ENCODE measurements at places on chromosomes 2 and 18.

GRCh38 chr2:222651718-222652418 is 4.0 kb downstream of the FARSB start:
- DNase-seq = no peak

DNA sequence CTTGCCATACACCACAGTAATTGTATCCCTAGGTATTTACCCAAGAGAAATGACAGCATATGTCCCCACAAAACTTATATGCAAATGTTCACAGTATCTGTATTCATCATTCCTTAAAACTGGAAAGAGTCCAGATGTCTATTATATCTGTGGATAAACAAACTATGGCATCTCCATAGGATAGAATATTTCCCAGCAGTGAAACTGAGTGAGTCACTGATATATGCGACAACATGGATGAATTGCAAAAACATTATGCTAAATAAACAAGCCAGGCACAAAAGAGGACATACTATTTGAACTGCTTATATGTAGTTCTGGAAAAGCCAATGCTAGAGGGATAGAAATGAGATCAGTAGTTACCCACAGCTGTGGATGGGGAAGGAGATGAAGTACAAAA is 359.4 kb upstream of the DSEL start:
- DNase-seq = no peak

- no peak for DNase-seq
Measured at GRCh38 chr2:219071131-219071816, 10.6 kb upstream of the IHH start.

DNA sequence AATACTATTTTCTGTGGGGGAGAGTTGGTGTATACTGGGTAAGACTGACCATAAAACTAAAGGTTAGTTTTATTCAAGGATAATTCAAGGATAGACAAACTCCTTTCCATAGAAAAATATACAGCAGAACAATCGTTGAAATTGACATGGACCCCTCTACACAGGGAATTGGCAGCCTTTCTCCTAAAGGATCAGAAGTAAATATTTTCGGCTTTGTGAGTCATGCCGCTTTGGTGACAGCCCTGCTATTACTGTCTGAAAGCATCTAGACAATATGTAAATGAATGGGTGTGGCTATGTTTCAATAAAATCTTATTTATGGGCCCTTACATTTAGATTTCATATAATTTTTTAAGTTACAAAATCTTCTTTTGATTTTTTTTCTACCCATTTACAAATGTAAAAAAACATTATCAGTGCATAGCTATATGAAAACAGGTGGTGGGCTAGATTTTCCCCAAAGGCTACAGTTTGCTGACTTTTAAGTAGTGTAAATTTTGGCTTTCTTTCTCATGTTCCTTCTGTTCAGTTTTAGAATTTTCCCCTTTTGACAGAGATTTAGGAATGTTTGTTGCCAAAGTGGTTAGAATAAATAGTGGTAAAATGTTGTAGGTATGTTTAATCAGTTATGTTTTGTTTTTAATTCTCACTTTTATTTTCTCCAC is 270.6 kb downstream of the DCC start:
- no peak for DNase-seq

DNA sequence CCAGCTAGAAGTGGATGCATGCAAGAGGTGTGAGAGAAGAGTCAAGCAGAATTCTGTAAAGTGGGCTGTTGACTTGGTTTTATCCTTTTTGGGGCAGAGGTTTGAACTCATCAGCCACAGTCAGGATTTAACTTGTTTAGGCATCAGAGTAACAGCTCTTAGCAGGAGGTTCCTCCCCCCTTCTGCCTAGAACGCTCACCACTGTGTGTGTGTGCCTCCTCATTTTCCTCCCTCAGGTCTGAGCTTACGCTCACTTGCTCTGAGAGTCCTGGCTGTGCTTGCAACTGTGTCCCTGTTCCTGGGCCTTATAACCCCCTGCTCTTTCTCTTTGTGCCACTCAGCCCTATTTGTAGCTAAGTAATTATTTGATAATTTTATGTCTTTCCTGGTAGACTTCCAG is 167.9 kb downstream of the TMEM182 start:
- DNase-seq = no peak

- DNase-seq = peak; percentile 84
Measured at GRCh38 chr2:223759569-223760430, 77.6 kb downstream of the AP1S3 start.

DNA sequence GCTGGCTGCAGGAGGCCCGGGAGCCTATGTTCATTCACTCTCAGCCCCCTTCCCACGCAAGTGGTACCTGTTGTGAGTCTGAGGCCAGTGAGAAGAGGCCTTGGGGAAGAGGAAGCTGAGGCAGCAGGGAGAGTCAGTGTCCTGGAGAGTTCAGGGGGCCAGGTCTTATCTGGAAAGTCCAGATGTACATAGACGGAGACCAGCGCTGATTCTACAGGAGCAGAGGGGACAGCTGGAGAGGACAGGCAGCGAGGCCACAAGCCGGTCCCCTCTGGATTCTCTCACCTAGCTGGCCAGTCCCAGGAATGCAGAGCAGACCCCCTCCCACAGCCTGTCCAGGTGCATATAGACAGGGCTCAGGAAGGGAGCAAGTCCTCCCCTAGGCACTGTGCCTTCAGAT is 29.1 kb upstream of the SELENOI start:
- DNase-seq = no peak

- DNase-seq = no peak
Measured at GRCh38 chr2:236866542-236867340, 218.9 kb upstream of the COPS8 start.

DNA sequence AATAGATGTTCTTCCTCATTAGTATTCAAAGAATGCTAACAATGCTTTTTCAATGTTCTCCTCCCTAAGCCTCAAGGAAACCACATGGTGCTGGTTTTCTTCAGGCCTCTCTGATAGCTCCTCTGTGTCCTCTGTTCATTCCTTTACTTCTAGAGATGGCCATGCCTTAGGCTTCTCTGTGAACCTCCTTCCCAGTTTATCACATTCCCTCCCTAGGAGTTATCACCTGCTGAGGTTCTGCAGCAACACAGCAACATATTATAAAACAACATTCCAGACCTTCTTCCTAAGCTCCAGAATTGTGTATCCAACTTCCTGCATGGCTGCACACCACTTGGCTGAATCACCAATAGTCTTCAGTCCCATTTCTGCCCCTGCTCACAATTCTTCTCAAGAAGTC is 325.5 kb downstream of the IRS1 start:
- DNase-seq = no peak

DNA sequence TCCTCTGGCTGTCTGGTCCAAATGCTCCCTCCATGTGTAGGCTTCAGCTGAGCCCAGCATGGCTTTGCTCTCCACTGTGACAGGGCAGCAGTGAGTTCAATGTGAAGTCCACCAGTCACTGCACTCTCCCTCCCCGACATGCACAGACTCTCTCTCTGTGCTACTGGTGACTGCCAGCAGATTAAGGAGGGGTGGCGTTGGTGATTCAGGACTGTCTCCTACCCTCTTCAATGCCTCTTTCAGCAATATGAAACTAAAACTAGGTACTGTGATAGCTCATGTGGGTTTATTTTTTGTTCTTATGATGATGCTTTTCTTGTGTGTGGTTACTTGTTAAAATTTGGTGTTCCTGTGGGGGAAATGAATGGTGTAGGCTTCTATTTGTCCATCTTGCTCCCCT is 201.0 kb upstream of the RBMS1 start:
- no peak for DNase-seq

DNA sequence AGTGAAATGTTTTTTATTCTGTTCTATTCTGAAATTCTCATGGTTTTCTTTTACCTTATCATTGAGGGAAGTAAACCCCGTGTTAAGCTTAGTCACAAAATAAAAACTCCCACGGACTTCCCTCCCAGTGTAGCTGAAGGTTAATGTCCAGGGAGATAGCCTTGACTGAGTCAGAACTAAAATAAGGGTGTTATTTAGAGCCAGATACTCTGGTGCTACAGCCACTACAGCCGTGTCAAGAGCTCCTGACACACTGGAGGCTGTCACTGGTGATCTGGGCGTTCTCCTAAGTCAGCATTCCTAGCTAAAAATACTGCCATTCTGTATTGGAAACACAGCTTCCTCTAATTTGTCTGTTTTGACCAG is 82.0 kb upstream of the RANBP2 start:
- peak; percentile 92 for DNase-seq
